ENCODE measurements at places on chromosomes 5 and 9. TPM values are rescaled to one million over a fixed set of nuclear protein-coding genes. Genes with fewer than 3 reads are reported as not detected.

DNA sequence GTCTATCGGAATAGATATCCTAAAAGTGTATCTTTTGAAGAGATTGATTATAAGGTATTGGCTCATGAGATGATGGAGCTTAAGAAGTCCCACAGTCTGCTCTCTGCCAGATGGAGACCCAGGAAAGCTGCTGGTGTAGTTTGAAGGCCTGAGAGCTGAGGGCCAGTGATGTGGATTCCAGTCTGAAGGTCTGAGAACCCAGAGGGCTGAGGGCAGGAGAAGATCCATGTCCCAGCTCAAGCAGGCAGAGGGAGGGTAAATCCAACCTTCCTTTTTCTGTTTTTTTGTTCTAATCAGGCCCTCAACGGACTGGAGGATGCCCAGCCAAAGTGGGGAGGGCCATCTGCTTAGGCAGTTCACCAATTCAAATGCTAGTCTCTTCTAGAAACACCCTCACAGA, 11.0 kb upstream of the ABL1 start:
- peaks cover 8% of the 10 kb centered on the region for H3K36me3 ChIP-seq
- DNase-seq, result no peak
- H3K27ac ChIP-seq, result no peak overlapping the region
- no peaks in the 10 kb centered on the region for H3K4me1 ChIP-seq

- H3K4me3 ChIP-seq, result no peak overlapping the region
- H3K36me3 ChIP-seq, result peaks cover 4% of the 10 kb centered on the region
- H3K27me3 ChIP-seq, result peaks cover 4% of the 10 kb centered on the region
- DNase-seq, result no peak
Measured at GRCh38 chr9:89295400-89295799, 15.6 kb upstream of the CKS2 start.

DNA sequence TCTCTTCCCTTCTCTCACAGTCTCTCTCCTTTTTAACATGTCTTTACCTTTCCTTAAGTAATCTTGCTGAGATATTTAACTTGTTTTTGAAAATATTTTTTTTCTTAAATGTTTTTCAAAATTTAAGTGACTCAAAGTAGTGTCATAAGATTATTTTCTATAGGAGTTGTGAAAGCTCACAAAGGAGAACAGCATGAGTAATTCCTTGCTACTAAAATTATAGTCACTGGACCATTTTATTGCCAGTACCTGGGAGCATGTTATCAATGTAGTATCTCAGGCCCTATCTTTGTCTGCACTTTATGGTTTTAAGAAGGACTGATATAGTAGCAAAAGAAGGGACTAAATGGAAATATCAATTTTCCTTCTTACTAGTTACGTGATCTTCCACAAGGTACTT, 181.9 kb downstream of the TMEM232 start:
- H3K27me3 ChIP-seq, result peaks cover 2% of the 10 kb centered on the region
- no peaks in the 10 kb centered on the region for H3K36me3 ChIP-seq
- no peak overlapping the region for H3K27ac ChIP-seq
- no peak for DNase-seq
- H3K4me1 ChIP-seq, result no peaks in the 10 kb centered on the region
- H3K4me3 ChIP-seq, result no peak overlapping the region

The DBH gene
- not detected for total RNA-seq

The GNA14 gene
- 0.54 TPM for total RNA-seq

The ROR2 gene
- not detected for total RNA-seq
